ENCODE measurements at places on chromosomes 2 and 18.

GRCh38 chr2:141496810-141497209 lies 634.0 kb downstream of the LRP1B start:
- DNase-seq: no peak

DNA sequence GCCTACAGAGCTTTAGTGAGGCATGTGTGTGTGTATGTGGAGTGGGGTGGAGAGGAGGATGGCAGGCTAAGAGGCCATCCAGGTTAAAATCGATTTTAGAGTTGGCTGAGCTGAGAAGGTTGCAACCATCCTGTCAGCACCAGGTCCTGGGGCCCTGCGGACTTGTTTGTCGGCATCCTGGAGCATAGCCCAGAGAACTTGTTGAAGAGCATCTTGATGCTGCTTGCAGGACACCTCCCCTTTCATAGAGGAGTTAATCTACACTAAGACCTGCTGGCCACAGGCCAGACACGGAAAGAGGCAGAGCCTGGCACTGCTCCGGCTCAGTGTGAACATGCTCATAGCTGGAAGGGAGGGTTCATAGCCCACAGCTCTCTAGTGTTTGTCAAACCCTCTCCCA lies 72.1 kb upstream of the RGPD5 start:
- no peak for DNase-seq

DNA sequence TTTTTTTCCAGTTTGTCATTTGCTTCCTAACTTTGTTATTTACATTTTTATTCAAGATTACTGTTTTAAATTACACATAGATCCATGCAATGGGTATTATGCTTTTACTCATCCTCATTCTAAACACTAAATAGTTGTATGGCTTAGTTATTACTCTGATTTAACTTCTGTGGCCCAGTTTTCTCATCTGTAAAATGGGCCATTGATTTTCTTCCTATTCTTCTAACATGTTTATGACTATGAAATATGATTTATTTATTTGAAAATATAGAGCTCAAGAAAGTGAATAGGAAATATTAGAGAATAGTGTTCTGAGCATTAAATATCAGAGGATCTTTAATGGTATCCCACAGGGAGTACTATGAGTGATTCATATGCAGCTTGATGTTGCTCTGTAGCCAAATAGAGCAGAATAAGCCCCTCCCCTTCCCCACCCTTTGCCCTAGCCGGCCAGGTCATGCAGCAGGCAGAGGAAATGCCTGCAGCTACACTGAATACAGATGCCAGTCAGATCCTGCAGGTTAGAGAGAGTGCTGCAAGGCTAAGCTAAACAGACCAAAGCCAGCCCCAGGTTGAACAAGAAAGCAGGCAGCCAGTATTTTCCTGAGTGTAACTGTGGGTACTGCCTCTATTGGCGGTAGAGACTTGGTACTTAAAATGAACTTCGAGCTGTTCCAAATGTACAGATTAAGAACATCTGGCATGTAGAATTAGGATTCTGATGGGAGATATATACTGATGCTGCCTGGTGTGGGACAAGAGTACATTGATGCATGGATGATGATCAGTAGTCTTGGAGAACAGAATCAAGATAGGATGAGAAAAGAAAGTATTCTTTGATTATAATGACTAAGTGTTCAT lies 11.7 kb upstream of the ACYP2 start:
- DNase-seq: no peak

DNA sequence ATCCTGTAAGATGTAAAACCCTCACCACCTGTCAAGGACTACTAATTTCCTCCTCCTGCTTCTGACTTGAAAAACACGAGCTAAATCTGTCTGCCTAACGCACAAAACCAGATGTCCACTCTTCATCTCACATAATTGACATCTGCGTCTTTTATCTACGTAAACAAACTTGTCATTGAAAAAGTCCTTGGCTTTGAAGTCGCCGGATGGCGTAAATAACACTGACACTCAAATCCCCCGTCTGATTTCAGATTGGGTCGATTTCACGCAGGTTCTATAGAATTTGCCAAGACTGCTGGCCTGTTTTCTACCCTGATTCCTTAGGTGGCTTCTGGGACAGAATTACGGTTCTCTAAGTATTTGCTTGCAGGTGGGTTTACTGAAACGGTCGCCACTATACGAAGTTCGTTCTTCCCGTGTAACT lies 539 bp upstream of the MOB4 start:
- DNase-seq: no peak

- DNase-seq: no peak
Observed at GRCh38 chr2:239436669-239437335, 36.0 kb upstream of the HDAC4 start.

DNA sequence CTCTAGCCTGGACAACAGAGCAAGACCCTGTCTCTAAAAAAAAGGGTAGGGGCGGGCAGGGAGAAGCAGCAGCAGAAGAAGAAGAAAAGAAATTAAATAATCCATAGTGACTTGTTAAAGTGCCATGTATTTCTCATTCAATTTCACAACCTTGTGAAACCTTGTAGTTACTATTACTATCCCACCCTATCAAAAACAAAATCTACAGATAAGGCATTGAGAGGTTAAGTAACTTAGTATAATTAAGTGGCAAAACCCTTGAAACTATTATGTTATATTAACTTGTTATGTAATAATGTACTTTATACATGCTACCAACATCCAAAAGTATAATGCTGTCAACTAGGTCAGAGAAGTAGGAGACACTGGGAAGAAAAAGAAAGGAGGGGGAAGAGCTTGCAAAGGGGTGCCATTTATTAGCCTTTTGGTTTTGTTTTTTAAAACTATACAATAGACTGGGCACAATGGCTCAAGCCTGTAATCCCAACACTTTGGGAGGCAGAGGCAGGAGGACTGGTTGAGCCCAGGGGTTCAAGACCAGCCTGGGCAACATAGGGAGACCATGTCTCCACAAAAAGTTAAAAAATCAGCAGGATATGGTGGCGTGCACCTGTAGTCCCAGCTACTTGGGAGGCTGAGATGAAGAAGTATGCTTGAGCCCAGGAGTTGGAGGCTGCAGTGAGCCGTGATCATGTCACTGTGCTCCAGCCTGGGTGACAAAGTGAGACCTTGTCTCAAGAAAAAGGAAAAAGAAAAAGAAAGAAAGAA lies 11.3 kb downstream of the TLK1 start:
- no peak for DNase-seq

- no peak for DNase-seq
Observed at GRCh38 chr2:20164734-20165478, 60.0 kb downstream of the SDC1 start.

DNA sequence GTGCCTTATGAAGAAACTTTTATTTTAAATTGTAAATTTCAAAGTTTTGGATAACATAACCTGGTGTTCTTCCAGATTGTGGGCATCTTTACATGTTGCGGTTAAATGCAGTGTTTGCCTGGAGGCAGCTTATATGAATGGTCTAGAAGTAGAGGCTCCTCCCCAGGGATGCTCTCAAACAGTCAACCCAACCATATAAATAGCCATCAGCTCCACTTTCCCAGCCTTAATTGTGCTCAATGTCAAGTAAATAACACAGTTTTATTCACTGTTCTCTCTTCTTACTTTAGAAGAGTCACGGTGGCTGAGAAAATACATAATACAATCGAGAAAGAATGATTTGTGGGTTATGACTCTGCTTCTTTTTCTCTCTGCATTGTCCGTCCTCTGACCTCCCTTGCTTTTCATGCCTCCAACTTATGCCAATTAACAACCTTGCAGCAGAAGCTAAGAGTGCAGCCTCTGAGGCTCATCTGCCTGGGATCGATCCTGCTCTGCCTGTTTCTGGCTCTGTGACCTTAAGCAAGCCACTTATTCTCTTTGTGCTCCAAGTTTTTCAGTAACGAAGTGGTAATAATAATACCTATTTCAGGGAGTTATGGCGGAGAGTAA lies 100.3 kb downstream of the DAW1 start:
- DNase-seq: no peak

GRCh38 chr2:99101697-99102096 lies 39.8 kb upstream of the C2orf15 start:
- no peak for DNase-seq

GRCh38 chr18:58359620-58360019 lies 269.3 kb downstream of the ALPK2 start:
- no peak for DNase-seq

Data from AG09319 (cell line).